Smooth muscle cell of trachea (primary cell): ENCODE measurements at places on chromosomes 5 and 9. TPM values are rescaled to one million over a fixed set of nuclear protein-coding genes. Genes with fewer than 3 reads are reported as not detected.

RNF183 gene
- not detected in 2 replicates for total RNA-seq

ANKRD33B gene
- 2.6 and 25.0 TPM in 2 replicates for total RNA-seq

PAEP gene
- total RNA-seq = not detected in 2 replicates

PDE6A gene
- total RNA-seq = not detected in 2 replicates

SLC28A3 gene
- total RNA-seq = 0.15 and 0.50 TPM in 2 replicates

YIPF5 gene
- 137 and 159 TPM in 2 replicates for total RNA-seq

PCDHB15 gene
- under 0.01 and 0.66 TPM in 2 replicates for total RNA-seq

SLC6A18 gene
- total RNA-seq = not detected in 2 replicates

NELFB gene
- total RNA-seq = 53.4 and 63.5 TPM in 2 replicates

PCDHA10 gene
- under 0.01 and 0.17 TPM in 2 replicates for total RNA-seq

CRHBP gene
- under 0.01 and 3.5 TPM in 2 replicates for total RNA-seq

ABCA2 gene
- 22.1 and 30.8 TPM in 2 replicates for total RNA-seq

DMRT3 gene
- total RNA-seq = not detected in 2 replicates

ERGIC1 gene
- total RNA-seq = 119 and 203 TPM in 2 replicates

PTGDS gene
- 2.8 and 36.7 TPM in 2 replicates for total RNA-seq

SPACA9 gene
- 3.5 and 7.6 TPM in 2 replicates for total RNA-seq

C9orf50 gene
- total RNA-seq = 0.17 and 0.44 TPM in 2 replicates

ANKRD34B gene
- total RNA-seq = not detected in 2 replicates

DPYSL3 gene
- 175 and 185 TPM in 2 replicates for total RNA-seq

CNTFR gene
- total RNA-seq = 0.44 TPM in 1 of 2 replicates, not detected in the other

TTC16 gene
- 0.15 TPM in 1 of 2 replicates, not detected in the other for total RNA-seq

GNA14 gene
- 0.15 and 0.50 TPM in 2 replicates for total RNA-seq

GAS1 gene
- 37.4 and 58.1 TPM in 2 replicates for total RNA-seq

DCP2 gene
- total RNA-seq = 17.0 and 20.9 TPM in 2 replicates

C9orf153 gene
- total RNA-seq = 0.15 and 0.50 TPM in 2 replicates

CDC25C gene
- 0.66 and 13.7 TPM in 2 replicates for total RNA-seq
